ENCODE measurements at places on chromosomes 4 and X.
A peak's percentile ranks its signal among the peaks of the same experiment; 100 is the strongest.

DNA sequence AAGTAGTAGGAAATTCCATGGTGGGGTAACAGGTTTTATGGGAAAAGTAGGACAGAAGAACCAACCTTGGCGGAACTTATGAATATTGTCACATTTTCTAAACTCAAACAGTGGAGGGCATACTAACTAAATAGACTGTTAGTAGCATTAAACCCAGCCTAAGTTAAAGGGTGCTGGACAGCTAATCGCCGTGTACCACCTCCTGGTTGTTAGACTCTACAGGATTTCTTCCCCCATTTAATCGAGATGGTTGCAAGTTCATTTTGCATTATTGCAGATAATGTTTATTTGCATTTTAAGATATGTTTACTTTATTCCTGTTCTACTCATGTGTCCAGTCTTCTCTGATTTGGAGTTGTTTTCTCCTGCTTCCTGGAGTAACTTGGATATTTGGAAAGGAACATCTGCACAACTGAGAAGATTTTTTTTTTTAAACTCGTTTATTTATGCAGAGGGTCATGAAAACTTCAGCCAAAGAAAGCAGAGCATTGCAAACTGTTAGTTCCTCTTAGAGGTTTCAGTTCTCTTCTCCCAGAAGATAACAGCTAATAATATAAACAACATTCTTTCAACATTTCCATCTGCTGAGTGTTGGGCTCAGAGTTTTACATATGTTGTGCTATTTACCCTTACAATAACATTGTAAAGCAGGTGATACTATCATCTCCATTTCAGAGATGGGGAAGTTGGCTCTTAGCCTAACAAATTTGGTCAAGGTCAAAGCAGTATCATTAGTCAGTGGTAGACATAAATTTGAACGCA lies 51.5 kb upstream of the TBC1D9 start:
- no peak for DNase-seq

DNA sequence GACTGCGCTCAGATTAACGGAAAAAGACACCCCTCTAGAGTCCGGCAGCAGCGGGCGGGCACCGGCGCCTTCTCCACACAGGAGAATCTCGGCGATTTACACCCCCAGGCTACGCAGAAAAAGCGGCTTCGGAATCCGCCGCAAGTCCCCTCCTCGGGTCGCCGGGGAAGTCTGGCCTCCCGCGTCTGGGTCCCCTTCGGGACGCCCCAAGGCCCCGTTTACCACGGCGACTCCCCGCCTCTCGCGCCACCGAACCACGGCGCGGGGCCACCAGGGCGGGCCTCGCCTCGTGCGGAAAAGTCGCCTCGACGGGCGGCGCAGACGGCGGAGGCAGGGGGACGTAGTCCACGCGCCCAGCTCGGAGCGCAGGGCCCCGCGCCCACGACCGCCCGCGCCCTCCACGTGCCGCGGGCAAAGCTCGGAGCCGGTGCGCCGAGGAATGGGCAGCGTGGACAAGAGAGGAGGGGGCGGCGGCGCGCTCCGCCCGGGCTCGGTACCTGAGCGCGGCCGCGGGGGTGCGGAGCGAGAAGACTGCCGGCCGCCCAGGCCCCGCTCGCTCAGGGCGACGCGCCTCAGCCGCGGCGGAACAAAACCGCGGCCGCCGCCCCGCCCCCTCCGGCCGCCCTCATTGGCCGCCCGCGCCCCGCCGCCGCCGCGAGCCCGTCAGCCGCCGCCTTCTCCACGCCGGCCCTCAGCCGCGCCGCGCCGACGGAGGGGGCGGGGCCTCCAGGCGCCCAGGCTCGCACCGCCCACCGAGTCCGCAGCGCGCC lies at the start of gene FAM53A:
TSS of gene FAM53A (minus strand) at position 578 of the 770 bp plus-strand sequence. CDS start 15,572 bp downstream, outside the sequence.
- DNase-seq: peak; percentile 89

DNA sequence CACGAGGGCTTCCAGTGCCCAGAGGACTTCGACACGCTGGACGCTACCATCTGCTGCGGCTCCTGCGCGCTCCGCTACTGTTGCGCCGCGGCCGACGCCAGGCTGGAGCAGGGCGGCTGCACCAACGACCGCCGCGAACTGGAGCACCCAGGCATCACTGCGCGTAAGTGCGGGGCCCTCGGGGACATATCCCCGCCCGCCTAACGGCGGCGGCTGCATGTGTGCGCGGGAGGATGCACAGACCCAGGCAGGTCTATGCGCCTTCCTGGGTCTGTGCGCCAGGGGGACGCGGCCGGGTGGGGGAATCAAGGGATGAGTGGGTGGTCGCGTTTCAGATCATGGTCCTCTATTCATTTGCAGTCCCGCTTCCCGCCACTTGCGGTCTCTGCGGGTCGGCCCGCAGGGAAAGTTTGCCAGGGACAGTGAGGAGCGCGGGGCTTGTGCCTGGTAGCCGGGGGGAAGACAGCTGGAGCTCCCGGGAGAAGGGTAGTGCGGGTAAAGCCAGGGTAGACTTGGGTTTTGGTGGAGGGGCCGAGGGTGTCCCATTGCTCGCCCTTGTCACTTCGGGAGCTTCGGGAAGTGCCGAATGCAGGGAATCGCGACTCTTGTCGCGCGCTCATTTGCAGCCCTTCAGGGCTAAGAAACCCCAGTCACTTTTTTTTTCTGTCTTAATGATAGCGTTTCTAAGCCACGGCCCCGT lies 1.0 kb downstream of the SHISA3 start:
- DNase-seq: no peak

DNA sequence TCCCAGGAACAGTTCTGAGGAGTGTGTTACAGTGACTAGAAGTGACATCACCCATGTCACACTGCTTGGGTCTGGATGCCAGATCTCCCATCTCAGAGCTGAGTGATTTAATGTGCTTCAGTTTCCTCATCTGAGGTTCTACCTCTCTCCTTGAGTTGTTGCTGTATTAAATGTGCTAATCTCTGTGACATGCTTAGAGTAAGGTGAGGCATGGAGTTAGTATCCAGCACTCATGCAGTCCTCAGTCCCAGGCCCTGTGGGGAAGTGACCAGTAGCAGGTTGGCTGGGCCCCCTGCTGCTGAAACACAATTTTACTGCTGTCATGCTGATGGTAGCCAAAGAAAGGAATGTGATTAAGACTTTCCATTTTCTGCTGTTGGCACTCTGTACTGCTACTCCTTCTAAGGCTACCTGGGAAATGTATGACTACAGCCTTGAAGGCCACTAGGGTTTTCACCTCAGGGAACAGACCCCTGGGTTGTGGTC lies 639.6 kb downstream of the MID1IP1 start:
- DNase-seq: no peak

GRCh38 chr4:8238515-8239053 lies 31.0 kb upstream of the HTRA3 start:
- no peak for DNase-seq

- no peak for DNase-seq
Measured at GRCh38 chr4:67892905-67893304, 9.1 kb upstream of the TMPRSS11D start.

GRCh38 chrX:150201391-150201790 lies 161.7 kb upstream of the MAMLD1 start:
- no peak for DNase-seq

DNA sequence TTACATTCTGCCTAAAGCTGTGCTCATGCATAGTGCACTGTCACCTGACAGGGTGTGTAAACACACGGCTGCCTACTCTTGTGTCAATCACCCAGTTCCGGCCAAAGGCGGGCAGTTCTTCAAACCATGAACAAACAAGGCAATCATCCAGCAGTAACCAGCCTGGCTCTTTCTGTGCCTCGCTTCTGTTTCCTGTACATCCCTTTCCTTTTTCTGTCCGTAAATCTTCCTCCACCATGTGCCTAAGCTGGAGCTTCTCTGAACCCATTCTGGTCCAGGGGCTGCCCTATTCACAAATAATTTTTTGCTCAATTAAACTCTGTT lies 60.8 kb upstream of the CBR4 start:
- DNase-seq: no peak

DNA sequence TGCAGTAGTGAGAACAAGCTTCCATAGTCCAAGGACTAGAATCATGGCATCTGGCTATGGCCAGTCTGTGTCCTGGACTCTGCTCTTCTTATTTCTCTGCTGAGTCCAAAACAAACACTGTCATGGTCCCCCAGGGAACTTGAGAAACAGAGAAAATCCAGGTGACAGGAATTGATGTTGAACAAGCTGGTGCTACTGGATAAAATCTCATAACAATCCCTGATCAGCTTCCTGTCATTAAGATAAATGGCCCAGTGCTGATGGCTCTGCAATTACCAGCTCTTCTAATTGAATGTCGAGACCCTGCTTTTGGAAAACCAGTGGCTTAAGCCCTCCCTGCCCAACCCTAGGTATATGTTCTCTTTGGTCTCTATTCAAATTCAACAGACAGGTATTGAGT lies 58.8 kb upstream of the ARHGAP36 start:
- DNase-seq: no peak

GRCh38 chr4:129897111-129897510 lies 801.2 kb downstream of the C4orf33 start:
- DNase-seq: no peak

- DNase-seq: no peak
Measured at GRCh38 chr4:98639108-98639507, 19.3 kb downstream of the TSPAN5 start.

DNA sequence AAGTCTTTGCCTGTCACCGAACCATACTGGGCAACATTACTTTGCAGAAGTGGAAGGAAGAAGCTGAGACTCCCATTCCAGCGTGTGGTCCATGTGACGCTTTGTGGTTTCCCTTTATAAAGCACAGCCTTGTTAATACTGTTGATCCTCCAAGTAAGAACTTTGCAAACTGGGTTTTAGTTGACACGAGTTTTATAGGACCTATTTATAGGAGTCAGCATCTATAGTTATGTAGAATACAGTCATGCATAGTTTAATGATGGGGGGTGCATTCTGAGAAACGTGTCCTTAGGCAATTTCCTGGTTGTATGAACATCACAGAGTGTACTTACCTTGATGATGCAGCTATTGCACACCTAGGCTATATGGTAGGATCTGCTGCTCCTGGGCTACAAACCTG lies 1879.4 kb upstream of the TENM3 start:
- no peak for DNase-seq

GRCh38 chrX:45502396-45502795 lies 301.7 kb upstream of the DIPK2B start:
- DNase-seq: no peak

GRCh38 chr4:130608121-130608520 lies 1512.2 kb downstream of the C4orf33 start:
- DNase-seq: no peak

DNA sequence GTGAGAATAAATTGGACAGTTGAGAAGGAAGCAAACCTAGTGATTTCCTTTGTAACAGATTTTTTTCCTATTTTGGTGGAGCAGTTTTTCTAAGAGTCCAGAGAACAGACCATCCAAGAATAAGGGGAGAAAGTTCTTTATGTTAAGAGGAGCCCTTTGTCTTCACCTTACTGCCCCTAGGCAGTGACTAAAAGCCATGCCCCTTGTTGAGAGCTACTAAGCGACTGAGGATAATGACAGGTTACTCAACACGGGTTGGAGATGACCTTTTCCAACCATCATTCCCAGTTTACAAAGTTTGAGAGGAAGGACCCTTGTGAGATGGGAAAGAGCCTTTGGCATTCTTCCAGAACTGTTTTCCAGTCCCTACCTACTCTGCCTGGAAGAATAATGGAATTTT lies 3.2 kb downstream of the CCDC160 start:
- no peak for DNase-seq

GRCh38 chr4:127648061-127648460 lies 15.3 kb downstream of the INTU start:
- DNase-seq: no peak

DNA sequence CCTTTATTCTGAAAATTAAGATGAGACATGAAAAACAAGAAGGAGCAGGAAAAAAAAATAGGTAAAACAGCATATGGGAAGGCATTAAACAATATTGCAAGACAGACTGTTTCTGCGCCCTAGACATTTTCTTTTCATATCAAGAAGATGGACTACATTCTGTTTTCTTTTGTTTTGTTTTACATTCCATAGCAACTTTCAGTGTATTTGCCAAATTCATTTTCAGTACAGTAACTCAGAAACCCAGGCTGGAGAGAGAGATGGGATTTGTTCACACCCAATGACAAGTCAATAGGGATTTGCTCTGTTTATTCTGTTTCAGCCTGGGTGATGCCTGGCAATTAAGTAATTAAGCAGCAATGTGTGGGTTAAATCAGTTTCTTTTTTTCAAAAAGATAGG lies 892.8 kb upstream of the DIAPH2 start:
- no peak for DNase-seq

- DNase-seq: no peak
Measured at GRCh38 chr4:81898862-81899504, 427.3 kb upstream of the RASGEF1B start.

GRCh38 chr4:113052379-113052951 lies 3.0 kb downstream of the ANK2 start:
- DNase-seq: no peak

DNA sequence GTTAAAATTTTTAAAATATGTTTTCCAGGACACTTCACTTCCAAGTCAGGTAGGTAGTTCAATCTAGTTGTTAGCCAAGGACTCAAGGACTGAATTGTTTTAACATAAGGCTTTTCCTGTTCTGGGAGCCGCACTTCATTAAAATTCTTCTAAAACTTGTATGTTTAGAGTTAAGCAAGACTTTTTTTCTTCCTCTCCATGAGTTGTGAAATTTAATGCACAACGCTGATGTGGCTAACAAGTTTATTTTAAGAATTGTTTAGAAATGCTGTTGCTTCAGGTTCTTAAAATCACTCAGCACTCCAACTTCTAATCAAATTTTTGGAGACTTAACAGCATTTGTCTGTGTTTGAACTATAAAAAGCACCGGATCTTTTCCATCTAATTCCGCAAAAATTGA lies 49.7 kb downstream of the XIAP start:
- DNase-seq: no peak

- no peak for DNase-seq
Measured at GRCh38 chr4:171876636-171877035, 63.4 kb downstream of the GALNTL6 start.

- no peak for DNase-seq
Measured at GRCh38 chrX:153516073-153516472, 1.4 kb upstream of the ATP2B3 start.

DNA sequence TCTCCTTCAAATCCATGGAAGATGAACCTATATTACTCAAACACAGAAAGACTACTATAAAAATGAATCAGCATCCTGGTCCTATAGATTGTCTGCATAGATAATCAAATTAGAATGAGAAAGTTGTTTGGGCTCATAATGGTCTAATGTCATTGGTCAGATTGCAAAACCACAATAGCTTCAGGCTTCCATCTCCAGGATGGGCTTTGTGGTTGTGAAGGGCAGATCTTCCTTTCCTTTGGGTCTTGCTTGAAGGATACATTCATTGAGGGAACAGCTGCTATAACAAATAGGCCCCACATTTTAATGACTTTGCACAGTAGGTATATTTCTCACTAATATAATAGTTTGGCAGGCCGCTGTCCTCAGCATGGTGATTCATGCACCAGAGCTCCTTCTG lies 94.3 kb downstream of the REPS2 start:
- DNase-seq: no peak

GRCh38 chrX:47690175-47690574 lies 31.2 kb upstream of the UXT start:
- no peak for DNase-seq

- DNase-seq: no peak
Measured at GRCh38 chrX:68421636-68422035, 11.7 kb downstream of the OPHN1 start.

GRCh38 chr4:6233929-6234328 lies 33.6 kb upstream of the JAKMIP1 start:
- DNase-seq: no peak

- no peak for DNase-seq
Measured at GRCh38 chr4:130233377-130234047, 1137.6 kb downstream of the C4orf33 start.

Measured in activated CD4-positive, alpha-beta T cell treated with anti-CD3 and anti-CD28 coated beads for 4 hours (primary cell).